Activated CD4-positive, CD25-positive, alpha-beta regulatory T cell (primary cell): ENCODE measurements at places on chromosomes 13 and 19.

DNA sequence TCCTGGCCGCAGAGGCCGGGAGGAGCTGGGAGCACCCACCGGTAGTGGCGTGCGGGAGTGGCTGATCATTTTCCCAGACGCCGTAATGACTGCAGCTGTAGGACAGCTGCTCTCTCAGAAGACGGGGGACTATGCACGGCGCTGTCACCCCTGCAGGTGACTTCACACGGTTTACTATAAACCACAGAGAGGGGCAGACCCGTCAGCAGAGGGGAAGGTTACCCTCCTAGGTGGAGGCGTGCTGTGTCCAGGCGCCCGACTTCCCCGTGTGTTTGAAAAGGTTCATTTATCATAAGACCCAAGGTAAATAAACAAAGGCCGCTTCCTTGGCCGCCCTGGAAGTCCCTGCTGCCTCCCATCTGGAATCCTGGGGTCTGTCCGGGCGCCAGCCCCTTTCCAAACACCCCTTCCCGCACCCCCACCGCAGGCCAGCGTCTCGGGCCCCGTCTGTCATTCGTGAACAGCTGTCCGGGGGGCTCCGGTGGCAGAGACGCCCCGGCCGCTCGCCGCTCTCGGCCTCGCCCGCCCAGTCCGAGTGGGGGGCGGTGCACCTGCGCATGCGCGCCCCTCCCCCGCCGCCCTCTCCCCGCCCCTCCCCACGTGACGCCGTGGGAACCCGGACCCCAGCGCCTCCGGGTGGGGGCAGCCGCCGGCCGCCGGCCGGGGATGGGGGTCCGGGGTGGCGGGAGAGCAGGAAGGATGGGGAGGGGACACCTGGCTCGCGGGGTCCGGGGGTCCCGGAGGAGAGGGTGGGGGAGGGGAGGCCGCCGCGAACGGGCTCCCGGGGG lies 915 bp downstream of the SHC2 start:
- DNase-seq, result no peak

GRCh38 chr13:26855921-26856320 lies 95.3 kb upstream of the GPR12 start:
- no peak for DNase-seq

- DNase-seq, result no peak
Observed at GRCh38 chr19:41175801-41176777, 16.9 kb upstream of the CYP2S1 start.

DNA sequence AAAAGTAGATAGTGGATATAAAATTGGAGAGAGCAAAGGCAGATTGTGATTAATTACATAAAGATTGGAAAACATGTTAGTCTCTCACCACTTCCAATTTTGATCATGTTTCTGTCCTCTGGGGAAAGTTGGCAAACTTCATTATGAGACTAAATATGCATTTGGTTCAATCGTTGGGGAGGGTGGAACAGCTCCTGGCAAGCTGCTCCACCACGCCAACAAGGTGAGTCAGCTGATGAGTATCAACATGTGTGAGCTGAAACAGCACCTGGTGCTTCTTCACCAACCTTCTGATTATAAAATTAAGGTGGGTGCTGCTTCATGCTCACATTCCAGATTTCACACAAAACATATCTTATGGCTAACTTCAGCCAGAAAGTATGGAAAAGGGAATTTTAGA lies 1784.6 kb downstream of the SLITRK5 start:
- no peak for DNase-seq

DNA sequence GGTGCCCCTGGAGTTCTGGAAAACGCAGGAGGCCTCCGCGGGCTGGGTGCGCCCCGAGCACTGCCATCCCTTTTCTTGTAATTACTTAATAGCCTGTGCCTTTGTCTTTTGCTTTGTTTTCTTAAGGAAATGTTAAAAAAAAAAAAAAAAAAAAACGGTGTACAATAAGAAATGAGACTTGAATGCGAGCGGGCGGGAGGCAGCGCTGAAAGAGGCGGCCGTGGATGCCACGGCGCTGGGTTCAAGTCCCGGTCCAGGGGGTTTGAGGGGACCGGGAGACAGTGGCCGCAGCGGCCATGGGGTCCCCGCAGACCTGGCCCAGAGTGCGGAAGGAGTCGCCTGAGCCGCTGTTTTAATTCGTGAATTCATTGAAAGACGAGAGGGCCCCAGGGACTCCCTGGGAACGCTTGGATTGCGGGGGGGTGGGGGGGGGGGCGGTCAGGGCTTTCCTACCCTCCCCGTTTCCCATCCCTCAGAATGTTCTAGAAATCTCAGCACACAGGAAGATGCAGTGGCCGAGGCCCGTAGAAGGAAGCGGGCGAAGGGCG lies 349.2 kb upstream of the ARGLU1 start:
- no peak for DNase-seq

GRCh38 chr19:5651361-5651760 lies 28.5 kb downstream of the SAFB start:
- DNase-seq, result no peak

GRCh38 chr13:100620792-100621191 lies 32.2 kb upstream of the GGACT start:
- no peak for DNase-seq

- DNase-seq, result no peak
Observed at GRCh38 chr19:4536798-4537197, 1.8 kb upstream of the PLIN5 start.

DNA sequence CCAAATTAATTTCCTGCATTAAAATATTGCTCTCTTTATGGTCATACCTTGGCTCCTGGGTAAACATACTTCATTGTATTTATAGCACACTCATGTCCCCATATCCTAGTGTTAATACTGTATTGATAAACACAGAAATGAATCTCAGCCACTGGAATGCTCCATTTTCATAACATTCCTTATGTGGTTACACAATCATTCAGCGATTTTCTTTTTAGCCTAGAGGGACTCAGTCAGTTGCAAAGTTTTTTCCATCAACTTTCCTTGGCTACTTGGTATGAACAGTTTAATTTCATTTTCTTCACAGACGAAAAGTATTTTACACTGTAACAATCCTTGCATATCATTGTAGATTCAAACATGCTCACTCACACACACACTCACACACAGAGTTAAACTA lies 471.5 kb downstream of the FGF14 start:
- DNase-seq, result no peak

DNA sequence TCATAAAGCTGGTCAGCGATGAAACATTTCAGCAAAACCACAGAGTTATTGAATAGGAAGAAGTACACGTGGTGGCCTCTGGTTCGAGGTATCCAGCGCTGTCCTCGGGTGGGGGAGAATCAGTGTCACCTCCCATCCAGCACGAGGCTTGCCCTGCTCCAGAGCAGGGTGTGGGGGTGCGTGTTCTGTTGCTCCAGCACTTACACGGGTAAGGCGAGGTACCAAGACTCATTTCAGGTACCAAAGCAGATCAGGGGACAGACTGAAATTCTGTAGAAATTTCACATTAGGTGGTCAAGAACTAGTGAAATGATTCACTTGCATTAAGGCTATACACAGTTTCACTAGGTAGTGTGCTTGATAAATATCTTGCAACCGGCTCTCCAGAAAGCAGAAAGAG lies 164.2 kb upstream of the SOX1 start:
- no peak for DNase-seq

GRCh38 chr13:24212674-24213073 lies 52.2 kb downstream of the SPATA13 start:
- no peak for DNase-seq

- no peak for DNase-seq
Observed at GRCh38 chr19:2132731-2133490, 18.5 kb downstream of the AP3D1 start.

- DNase-seq, result no peak
Observed at GRCh38 chr13:51746802-51747201, 57.2 kb downstream of the DHRS12 start.

DNA sequence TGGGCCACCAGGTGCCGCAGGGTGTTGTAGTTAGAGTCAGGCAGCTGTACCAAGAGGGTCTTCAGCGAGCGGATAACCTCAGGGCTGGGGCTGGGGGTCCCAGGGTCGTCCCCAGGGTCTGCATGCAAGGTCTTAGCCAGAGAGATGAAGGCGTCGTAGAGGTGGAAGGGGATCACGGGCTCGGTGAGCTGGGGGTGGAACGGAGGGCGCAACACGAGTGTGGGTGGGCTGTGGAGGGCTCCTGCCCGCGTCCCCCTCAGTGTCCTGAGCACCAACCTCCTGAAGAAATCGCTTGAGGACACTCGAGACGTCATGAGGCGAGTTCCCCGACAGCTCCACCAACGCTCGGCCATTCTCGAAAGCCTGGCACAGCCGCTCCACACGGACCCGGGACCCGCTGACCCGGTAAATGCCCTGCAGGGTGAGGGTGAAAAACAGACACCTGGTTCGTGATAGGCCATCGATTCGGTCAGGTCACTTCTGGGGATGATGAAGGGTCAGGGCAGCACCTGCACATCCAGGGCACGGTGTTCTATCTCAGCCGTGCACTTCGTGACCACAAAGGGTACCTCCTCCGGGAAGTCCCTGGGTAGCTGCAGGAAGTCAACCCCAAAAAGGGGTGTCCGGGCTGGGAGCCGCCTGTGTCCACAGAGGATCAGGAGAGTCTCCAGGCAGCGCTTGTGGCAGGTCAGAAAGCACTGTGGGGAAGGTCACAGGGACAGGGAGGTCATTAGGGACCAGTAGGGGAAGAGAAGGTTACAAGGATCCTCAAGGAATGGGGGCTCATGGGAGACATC lies 6.7 kb upstream of the LPAR2 start:
- no peak for DNase-seq

DNA sequence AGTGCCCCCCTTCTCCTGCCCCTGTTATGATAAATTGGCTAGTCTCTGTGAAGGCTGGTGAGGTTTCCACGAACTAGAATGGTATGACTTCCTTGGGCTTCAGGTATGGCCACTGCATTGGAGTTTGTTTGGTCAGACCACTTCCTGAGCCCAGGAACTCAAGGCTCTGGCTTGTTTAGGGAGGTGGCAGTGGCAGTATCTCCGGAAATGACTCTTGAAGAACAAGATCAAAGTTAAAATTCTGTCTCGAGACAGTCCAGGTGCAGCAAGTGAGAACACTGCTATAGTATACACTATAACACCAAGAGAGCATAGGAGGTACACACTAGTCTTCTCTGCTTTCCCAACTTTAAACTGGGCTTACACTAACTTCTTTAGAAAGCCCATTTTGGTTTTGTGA lies 309.1 kb downstream of the KLF12 start:
- no peak for DNase-seq

DNA sequence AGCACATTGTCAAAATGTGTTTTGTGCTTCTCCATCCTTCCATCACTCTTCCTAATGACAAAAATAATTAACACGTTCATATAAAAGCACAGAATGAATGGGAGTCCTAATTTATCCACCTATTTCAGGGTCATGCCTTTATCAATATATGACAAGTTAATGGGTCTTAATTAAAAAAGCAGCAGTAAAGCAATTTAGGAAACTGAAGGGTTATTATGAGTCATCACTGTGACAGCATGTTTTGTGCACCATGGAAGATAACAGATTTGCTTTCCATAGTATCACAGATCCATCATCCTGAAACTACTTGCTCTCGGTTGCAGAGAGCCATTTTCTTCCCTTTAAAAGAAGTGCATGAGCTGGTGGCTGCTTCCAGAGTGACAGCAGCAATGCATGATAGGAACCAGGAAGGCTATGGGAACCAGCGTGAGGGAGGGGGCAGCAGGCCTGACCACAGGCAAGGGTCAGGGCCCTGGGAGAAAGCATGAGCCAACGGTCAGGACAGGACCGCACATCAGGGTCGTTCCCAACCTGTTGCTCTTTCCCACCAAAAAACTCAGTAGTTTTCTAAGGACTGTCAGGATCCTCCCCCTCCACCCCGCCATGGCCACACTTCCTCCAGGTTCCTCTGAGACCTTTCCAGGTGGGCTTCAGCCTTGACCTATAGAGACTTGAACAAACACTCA lies 784.1 kb downstream of the UQCRFS1 start:
- no peak for DNase-seq
